ENCODE measurements at places on chromosomes 12 and 14.

DNA sequence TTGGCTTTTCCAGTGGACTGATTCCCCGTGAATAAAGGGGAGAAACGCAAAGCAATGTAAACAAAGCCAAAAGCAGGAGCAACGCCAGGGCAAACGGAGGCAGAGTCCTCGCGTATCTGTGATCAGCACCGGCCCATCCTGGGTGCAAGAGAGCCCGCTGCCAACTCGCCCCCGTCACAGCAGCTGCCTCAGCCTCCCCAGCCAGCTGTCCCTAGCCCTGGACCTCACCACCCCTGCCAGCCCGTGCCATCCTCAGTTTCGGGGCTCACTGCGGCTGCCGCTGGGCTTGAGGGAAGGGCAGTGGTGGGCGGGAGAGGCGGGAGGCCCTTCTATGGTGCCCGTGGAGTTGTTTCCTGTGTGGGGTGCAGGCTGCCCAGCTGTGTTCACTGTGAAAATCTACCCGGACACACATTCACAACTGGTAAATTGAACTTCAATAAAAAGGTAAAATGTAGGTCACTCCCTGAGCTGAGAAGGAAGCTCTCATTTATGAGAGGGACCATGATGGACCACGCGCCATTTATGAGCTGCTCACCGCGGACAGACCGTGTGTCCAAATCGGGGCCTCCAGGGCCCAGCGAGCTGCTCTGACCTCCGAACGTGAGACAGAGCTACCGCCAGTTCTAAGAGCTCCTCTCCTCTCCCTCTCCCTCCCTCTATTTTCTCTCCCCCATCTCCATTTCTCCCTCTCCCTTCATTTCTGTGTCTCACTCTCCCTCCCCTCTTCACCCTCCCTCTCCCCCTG, 330.5 kb upstream of the SFSWAP start:
- no peak for DNase-seq

GRCh38 chr14:54675236-54676128, 108.6 kb downstream of the SAMD4A start:
- no peak for DNase-seq

- no peak for DNase-seq
Observed at GRCh38 chr14:103111232-103111868, 11.9 kb upstream of the TNFAIP2 start.

GRCh38 chr12:1932264-1932777, 13.9 kb upstream of the CACNA2D4 start:
- no peak for DNase-seq

GRCh38 chr14:91493169-91493568, 16.9 kb downstream of the PPP4R3A start:
- DNase-seq, result peak; percentile 2

GRCh38 chr14:90758959-90759358, 57.3 kb downstream of the TTC7B start:
- DNase-seq, result no peak

DNA sequence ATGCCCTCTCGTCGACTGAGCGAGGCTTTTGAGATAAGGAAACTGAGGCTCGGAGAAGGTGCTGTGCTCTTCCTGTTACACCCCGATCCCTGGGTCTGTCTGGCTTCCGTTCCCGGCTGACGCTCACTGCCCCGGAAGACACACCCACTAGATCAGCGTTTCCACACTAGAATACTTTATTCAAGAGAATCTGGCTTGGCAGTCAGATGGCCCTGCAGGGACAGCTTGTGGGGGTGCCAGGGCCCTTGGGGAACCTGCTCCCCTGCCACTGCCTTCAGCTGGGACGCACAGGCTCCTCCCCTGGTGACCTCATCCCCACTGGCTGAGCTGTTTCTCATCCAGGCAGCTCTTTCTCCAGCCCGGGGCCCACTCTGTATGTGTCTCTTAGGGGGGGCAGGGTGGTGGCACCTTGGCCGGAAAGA, 13.7 kb downstream of the PGF start:
- no peak for DNase-seq

GRCh38 chr14:84202486-84202885, 1327.5 kb upstream of the FLRT2 start:
- no peak for DNase-seq

DNA sequence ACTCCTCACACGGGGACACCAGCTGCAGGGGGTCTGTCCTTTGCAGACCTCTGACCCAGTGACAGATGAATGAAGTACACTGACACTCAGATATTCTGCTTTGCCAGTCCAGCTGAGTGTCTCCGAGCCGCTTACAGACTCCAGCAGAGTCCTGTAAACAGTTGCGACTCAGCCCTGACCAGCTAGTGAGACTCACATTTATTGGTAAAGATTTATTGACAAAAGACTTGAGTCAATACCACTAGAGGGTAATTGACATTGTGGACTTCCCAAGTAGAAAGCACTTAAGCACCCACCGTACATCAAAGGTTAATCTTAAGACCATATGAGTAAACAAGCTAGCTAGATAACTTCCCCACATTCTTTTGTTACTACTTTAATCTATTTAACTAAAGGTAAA, 9.8 kb upstream of the FKBP4 start:
- DNase-seq, result no peak

GRCh38 chr14:25832585-25832984, 765.2 kb downstream of the NOVA1 start:
- no peak for DNase-seq

GRCh38 chr14:90795744-90796143, 20.5 kb downstream of the TTC7B start:
- DNase-seq, result no peak

- DNase-seq, result no peak
Observed at GRCh38 chr14:72583316-72584272, 310.3 kb downstream of the DPF3 start.

DNA sequence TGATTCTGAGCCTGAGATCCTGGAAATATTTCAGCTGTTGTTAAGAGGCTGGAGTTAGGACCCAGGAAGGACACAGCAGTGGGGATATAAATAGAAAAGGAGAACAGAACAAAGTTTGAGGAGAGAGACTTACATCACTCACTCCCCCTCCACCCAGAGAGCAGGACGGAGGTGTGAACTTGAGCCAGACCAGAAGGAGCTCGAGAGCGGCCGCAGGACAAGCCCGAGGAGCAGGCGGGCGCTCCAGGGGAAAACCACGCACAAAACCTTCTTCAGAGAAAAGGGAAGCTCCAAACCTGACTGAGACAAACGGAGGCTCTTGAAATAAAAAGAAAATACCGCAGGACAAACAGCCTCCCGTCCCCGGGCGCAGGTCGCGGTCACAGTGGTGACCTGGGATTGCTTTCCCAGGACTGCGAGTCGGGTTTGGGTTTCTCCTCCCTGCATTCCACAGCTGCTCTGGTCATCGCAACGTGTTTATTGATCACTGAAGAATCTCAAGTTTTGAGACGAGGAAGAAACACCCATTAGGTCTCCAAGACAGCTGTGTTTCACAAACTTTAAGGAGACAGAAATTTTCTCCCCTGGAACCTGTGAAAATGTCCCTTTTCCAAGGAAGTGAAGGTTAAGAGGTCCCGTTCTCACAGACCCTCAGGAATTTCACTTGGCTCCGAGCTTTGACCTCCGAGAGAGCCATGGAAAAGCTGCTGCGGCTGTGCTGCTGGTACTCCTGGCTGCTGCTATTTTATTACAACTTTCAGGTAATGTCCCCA, at the start of gene ADGRD1:
Gene ADGRD1, plus strand, starts transcription at position 137 of the 773 bp plus-strand sequence. Its CDS starts 559 bp downstream, at position 696.
- DNase-seq, result peak; percentile 90

GRCh38 chr14:89956661-89957009, 908 bp downstream of the TDP1 start:
- no peak for DNase-seq

DNA sequence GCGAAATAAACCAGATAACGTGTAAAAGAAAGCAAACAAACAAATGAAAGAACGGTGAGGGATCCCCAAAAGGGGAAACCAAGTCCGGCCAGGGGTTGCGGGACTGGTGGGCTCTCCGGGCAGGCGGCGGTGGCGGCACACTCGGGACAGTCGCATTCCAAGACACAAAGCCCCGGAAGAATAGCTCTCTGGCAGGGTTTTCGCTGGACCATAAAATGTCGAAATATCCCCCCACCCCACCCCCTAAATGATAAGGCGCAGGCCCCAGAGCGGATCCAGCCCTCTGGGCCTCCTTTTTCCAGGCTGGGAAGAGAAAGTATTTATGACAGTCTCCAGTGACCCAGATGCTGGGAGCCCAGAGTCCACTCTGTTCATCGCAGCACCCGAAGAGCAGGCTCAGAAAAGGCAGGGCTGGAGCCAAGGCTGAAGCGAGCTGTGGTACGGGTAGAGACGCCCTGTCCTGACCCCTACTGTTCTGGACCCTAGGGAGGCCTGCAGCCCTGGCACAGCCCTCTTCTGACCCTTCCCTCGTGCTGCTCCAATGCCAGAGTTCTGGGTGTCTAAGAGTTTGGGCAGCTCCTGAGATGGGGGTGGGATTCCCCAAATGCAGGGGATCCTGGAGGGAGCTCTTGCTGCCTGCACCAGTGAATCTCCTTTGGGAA, 2.1 kb upstream of the HOXC8 start:
- no peak for DNase-seq

DNA sequence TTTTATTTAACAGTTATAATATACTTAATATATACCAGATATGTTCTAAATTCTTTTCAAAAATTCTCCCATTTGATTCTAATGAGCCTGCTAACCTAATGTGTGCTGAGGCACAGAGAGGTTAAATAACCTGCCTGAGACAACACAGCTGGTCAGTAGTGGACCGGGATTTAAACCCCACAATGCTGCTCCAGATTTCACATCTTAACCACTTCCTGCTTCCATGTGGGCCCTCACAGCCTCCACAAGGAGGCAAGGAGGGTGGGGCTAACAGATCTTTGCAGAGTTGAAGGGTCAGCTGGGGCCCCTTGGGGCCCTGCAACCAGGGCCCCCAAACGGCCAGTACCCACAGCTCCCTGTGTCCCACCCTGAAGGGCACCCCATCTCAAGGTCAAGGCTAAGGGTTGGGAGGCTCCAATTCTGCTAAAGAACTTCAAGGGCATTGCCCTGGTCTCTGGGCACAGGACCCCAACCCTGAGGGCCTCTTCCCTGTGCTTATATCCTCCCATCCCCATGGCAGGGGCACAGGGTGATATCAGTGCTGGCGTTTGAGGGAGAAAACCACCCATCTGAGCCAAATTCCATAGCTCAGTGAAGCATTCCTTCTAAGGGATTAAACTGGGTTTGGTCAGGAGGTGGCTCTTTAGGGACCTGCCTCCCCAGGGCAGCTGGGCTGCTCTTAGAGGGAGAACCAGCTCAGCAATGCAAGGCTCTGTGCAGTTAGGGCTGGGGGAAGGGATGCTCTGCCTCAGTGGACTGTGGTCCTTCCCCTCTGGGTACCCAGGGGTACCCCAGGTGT, 2.2 kb downstream of the KRT80 start:
- DNase-seq, result no peak

DNA sequence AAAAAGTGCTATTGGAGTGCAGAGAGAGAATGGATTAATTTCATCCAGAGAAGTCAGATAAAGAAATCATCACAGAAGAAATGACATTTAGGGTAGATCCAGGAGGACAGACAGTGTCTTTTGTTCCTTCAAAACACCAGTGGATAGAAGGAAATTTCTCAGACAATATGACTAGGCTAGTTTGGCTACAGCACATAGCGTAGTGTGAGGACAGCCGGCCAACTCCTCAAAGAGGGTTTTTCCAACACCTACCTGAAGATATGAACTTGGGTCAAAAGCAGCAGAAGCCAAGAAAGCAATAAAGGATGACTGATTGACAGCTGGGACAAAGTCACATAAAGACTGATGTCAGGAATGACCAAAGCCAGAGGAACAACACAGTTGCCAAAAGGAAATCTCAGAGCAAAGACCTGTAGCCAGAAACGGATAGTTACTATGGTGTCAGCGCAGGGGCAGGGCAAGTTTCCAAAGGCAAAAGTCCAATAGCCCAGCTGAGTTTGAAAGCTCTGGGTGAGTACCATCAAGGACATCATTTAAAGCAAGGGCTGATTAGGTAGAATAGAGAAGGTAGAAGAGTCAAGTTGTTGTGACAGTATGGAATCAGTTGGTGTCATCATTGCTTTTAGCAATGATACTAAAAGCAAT, 58.7 kb upstream of the PDE3A start:
- no peak for DNase-seq

DNA sequence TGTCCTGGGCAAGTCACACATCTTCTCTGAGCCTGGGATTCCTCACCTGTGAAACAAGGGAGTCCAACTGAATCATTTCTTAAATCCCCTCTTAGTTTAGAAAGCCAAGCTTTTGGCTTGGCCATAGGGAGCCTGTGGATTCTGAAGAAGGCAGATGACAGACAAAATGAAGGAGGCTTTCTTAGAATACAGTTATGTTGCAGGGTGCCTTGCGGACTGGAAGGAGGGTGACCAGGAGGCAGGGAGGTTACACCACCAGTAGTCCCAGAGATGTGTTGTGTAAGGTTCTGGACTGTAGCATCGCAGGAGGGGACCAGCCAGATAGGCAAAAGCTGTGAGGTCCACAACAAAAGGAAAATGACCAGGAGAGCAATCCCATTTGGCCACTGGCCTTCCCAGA, 8.2 kb upstream of the ACVR1B start:
- DNase-seq, result no peak

DNA sequence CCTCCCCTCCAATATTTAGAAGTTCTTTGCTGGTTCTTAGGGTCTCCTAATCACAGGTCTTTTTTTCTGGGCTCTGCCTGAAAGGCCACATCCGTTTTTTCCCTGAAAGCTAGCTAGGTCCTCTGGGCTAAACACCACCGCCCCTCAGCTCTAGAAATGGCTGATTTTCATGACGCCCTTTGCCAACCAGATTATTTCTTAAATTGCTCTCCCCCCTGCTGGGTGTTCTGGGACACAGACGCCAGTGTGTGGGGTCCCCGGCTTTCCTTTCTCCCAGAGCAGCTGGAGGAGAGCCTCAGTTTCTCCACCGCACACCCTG, 45.3 kb upstream of the ATP23 start:
- DNase-seq, result no peak

GRCh38 chr14:45246691-45247090, 6.3 kb downstream of the MIS18BP1 start:
- DNase-seq, result no peak

GRCh38 chr12:66241061-66242043, 52.3 kb downstream of the IRAK3 start:
- peak; percentile 64 for DNase-seq

GRCh38 chr14:69460093-69460701, 24.3 kb upstream of the PLEKHD1 start:
- peak; percentile 67 for DNase-seq

DNA sequence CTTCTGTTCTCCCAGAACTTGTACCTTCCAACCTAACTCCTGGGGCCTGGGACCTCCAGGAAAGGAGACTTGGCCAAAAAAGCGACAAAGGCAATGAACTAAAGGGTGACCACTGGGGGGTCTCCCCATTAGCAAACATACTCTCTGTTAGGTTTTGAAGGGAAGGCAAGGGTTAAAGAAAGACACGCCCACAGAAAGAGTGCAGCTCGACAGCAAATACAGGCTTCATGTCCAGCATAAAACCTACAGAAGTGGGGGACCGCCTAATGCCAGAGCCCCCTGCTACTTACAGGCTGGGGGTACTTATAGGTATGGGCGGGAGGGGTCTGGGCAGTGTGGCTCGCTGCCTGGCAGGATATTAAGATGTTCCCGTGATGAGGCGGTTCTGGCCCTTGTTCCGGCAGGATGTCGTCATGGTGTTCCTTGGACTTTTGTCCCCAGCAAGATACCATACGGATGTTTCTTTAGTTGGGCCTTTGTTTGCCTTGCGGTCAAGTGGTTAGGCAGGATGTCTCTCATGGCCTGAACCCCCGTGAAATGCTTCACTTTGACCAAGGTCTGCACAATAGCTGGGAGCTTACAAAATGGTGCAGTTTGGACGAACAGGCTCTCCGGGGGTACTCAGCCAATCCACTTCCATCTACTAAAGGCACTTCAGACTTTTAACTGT, 53.4 kb downstream of the PRMT8 start:
- no peak for DNase-seq

GRCh38 chr14:61701946-61702345, 6.6 kb downstream of the HIF1A start:
- DNase-seq, result no peak

Data from OCI-M1 (cell line).